Urinary bladder (tissue), 4 donors: ENCODE measurements at places on chromosomes 3 and 15. TPM values are rescaled to one million over a fixed set of nuclear protein-coding genes. Genes with fewer than 3 reads are reported as not detected.

DPPA2 gene
- total RNA-seq = not detected

VWA5B2 gene
- 0.05 TPM for total RNA-seq

BTLA gene
- 2.2 TPM for total RNA-seq

CLSTN2 gene
- total RNA-seq = 4.9 TPM

ZNF620 gene
- total RNA-seq = 5.3 TPM

ITIH4 gene
- 3.3 TPM for total RNA-seq

LSAMP gene
- 24.0 TPM for total RNA-seq

THAP10 gene
- 5.0 TPM for total RNA-seq

UBE3A gene
- total RNA-seq = 178 TPM

PLSCR4 gene
- total RNA-seq = 94.3 TPM

ANKRD63 gene
- not detected for total RNA-seq

AMOTL2 gene
- total RNA-seq = 37.0 TPM

RFT1 gene
- 14.2 TPM for total RNA-seq

LMCD1 gene
- 34.3 TPM for total RNA-seq

SYNPR gene
- total RNA-seq = 0.95 TPM

OIP5 gene
- total RNA-seq = 6.1 TPM

SEC22A gene
- 65.4 TPM for total RNA-seq

GOLGA8G gene
- total RNA-seq = not detected

FSIP1 gene
- 3.0 TPM for total RNA-seq

GOLGA8M gene
- 2.1 TPM for total RNA-seq

SOX14 gene
- total RNA-seq = not detected
